ENCODE measurements at places on chromosomes 11 and 22.

GRCh38 chr11:121711939-121712338, 259.2 kb upstream of the SORL1-AS1 start:
- no peak for DNase-seq

- DNase-seq = no peak
These were observed 325.4 kb upstream of the CCDC90B start for GRCh38 chr11:83611600-83611999.

DNA sequence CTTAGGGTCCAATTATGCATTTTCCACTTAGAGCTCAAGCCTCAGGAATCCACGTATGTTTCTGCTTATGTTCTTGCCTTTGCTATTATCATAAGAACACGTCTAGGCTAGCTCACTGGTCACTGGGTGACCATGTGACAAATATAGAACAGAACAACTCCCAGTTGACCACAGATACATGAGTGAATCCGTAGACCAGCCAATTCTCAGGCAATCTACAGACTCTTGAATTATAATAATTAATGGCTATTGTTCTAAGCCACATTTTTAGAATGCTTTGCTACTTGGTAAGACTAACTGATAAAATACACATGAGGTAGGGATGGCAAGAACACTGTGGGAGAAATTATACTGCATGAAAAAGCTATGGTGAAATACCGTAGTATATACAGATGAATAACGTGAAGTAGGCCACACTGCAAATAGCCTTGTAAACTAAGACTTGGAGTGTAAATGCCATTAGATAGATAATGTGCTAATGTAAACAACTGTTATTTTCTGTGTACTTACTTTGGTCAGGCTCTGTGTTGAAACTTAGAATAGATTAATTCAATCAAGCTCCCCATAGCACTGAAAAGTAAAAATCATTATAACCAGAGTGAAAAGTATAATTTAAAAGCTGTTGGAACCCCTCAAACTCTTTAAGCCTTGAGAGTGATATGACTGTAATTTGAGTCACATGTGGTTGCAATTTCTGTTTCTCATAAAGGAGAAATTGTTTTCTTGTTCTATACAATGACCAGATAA, 366.2 kb upstream of the CCDC179 start:
- DNase-seq = no peak

GRCh38 chr22:50481440-50482106, at the start of gene ADM2:
ADM2 (plus strand) TSS chr22:50481543; CDS start chr22:50481848, 305 bp downstream.
- DNase-seq = no peak

Data from substantia nigra (tissue), 51 donors.